ENCODE measurements at places on chromosomes 4 and X.
A peak's percentile ranks its signal among the peaks of the same experiment; 100 is the strongest.

DNA sequence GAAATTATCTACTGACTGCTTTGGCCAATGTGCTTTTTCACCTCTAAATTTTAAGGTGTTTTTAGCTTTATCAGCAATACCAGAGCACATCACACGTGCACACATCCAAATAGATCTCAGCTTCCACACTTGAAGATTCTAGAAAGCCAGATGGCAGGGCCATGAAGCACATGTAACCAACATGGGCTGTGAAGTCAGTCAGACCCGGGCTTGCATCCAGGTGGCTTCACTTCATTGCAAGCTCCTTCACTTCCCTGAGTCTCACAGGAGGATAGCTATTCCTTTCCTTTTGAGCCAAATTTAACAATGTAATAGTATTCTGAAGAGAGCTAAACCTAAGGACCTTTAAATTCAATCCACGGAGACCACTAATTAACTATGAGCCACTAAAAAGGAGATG, 86.5 kb downstream of the SH3RF1 start:
- DNase-seq: no peak

GRCh38 chr4:73725985-73726384, 14.4 kb upstream of the CXCL8 start:
- no peak for DNase-seq

- no peak for DNase-seq
These were observed 698.2 kb upstream of the AGA start for GRCh38 chr4:178140326-178140915.

- DNase-seq: no peak
These were observed 27.6 kb downstream of the INPP4B start for GRCh38 chr4:142818476-142818875.

DNA sequence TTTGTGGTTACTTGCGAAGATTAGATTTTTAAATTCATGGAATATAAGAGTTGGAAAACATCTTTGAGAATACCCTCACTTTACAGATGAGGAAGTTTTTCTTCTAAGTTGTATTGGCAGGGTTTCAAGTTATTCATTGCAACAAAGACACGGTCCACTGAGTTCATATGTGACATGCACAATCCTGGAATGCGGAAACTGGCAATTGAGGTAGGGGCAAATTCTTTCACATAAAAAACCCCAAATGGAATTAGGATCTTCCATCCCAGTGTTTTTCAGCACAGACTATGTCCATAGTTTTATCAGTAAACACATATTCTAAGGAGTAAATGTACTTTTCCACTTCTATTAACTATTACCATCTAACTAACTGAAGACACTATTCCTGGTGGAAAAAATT, 81.8 kb upstream of the NAP1L5 start:
- DNase-seq: no peak

GRCh38 chr4:152682143-152682941, 2.5 kb upstream of the TMEM154 start:
- DNase-seq: no peak

DNA sequence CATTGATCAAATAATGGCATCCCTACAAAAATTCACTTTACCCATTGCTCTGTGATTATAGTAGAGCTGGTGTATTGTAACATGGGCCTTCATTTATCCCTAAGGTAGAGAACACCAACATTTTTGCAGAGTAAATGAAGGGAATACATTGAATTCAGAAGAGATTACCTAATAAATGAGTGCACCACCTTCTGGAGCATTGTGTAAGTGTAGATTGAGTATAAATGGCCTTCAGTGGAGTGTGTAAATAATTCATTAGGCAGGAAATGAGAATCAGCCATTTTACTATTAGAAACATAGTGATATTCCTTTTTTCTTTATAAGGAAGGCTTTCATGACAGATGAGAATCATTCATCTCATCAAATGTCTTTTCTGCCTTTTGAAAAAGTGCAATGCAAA, 155.8 kb downstream of the FAM47B start:
- no peak for DNase-seq

- no peak for DNase-seq
These were observed 100.7 kb upstream of the ZDHHC15 start for GRCh38 chrX:75623535-75623934.

GRCh38 chr4:144645102-144645630, 790 bp upstream of the HHIP start:
- no peak for DNase-seq

DNA sequence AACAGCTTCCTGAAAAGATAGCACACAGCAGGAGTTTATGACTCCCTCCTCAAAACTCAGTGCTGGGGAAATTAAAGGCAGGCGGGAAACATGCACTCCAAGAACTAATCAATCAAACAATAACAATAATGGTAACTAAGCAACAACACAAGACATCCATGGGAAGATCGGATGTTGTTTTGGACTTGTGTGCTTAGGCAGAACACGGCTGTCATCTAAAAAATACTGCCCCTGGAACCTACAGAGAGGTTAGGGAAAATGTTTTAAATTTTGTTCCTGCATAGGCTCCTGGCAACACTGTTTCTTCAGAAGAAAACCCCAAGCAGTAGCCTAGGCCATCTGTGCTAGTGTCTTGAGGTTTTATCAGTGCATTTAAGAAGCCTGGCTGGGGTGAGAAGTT, 1378.2 kb downstream of the STIM2 start:
- DNase-seq: no peak

DNA sequence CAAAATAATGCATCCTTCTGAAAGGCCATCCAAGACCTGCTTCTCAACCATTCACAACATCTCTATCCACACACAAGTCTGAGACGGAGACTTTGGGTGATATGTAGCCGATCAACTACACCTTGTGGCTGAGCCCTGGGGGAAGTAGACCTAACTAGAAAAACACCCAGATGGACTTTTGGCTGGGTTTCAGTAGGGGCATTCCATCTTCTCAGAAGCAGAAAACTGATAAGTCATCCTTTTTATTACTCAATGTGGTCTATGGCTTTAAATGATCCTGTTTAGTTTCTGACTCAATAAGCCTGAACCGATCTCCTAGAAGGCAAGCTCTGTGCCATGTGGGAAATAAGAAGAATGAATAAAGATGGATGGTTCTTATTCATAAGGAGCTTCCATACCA, 82.5 kb upstream of the AFF2 start:
- DNase-seq: no peak

GRCh38 chrX:404656-405055, 17.9 kb upstream of the PPP2R3B start:
- no peak for DNase-seq

GRCh38 chrX:150536455-150537116, 31.8 kb upstream of the MTM1 start:
- DNase-seq: no peak

- no peak for DNase-seq
These were observed 2370.7 kb downstream of the PCDH7 start for GRCh38 chr4:33090910-33091309.

DNA sequence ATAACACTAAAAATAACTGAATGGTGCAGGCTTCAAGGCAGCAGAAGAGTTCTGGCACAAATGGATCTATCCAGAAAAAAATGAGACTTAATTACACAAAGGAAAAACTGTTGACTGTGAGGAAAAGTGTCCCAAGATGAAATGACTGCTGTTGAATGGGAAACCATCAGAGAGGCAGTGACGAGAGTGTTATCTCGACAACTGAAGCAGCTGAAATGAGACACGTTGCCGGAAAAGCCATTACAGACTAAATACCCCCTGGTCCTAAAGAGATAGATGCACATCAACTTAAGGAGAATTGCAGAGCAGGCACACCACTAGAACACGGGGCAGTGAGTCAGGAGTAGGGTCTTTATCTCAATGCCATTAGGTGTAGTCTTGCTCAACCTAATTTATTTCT, 277.8 kb downstream of the DMD start:
- DNase-seq: no peak

- DNase-seq: no peak
These were observed 33.5 kb upstream of the CHRNA9 start for GRCh38 chr4:40301603-40302002.

DNA sequence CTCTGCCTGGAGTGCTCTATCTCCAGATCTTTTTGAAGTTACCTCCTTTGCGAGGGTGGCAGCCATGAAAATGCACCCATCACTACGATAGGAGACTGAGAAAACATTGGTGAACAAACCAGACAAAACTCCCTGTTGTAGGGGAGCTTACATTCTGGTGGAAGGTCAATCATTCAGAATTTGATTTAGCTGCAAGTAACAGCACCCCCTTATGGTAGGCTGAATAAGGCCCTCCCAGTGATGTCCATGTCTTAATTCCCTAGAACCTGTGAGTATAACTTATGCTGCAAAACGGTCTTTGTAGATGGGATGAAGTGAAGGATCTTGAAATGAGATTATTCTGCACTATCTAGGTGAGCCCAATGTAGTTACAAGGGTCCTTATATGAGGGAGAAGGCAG, 5.6 kb upstream of the TEC start:
- DNase-seq: no peak

DNA sequence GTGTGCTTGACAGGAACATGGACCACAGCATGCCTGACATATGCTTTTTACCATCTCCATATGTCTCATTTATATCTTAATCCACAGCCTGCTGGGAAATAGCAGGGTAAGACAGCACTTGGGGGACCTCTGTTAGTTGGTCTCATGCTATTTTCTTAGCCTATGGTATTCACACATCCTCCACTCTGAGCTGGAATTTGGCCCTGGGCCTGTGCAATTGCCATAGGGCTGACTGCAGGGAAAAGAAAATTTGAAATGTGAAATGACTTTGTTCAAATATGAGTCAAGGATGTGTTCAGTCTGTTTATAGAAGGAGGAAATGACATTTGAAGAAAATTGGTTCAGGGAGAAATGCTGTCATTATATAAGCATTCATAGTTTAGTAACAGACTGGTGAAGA, 9.6 kb upstream of the MAP7D3 start:
- no peak for DNase-seq

DNA sequence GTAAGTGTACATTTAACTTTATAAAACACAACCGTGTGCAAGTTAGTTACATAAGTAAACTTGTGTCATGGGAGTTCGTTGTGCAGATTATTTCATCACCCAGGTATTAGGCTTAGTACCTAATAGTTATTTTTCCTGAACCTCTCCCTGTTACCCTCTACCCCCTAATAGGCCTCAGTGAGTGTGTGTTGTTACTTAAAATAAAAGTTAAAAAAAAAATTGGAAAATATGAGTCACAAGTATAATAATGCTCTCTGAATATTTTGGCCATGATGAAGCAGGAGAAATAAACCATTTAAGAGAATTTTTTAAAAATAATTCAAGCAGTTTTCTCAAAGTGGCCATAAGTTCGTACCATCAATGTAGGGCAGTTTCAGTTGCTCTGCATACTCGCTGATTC, 105.1 kb upstream of the GRID2 start:
- DNase-seq: no peak

GRCh38 chrX:21975812-21976211, 35.3 kb downstream of the SMS start:
- DNase-seq: no peak

GRCh38 chrX:11272290-11272689, 20.9 kb upstream of the AMELX start:
- no peak for DNase-seq

GRCh38 chrX:123464709-123465108, 268.1 kb downstream of the THOC2 start:
- no peak for DNase-seq

DNA sequence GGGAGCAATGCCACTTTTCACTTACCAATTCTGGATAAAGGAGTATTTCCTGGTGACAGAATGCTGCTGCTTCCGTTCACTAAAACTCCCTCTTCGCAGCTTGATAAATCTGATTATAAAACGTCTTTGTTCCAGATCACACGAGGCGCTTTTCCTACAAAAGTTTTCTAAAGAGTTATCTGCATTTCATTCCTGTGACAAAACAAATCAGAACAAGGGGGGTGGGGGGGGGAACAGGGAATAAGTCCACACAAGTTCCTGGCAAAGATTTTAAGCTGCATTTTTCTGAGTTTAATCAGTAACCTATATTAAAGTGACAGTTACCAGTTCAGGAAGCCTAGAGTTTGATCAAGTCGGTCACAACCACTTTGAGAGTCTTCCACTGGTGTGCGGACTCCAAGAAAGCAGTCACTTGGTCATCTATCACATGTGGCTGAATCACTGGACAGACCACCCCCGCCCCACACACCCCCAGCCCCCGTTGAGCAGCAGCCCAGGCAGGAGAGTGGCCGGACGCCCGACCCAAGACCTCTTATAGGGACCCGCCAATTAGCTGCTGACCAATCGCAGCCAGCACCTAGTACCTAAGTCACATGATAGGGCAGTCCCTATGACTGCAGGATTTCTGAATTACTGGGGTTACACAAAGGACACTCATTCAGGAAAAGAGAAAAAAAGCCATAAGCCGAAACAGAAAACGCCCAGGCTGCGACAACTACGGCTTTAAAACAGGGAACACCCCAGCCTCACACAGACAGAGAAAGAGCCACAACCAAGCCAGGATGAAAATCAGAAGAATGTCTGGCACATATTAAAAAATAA, 569.3 kb upstream of the DIPK2B start:
- DNase-seq: peak; percentile 38

DNA sequence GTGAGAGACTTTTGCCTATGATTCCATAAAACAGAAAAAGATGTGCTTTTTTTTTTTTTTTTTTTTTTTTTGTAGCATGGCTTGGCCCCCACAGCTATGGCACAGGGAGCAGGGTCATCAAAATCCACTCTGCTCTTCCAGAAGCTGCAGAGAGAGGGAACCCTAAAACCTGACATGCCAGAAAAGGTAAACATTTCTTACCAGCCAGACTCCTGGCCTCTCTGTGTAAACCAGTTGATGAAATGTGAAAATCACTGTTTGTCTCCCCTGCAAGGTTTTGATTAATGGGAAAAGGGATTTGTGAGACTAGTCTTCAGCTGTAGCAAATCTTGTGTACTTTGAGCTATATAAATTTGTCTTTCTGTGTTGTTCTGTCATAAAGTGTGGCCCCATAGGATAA, 105.9 kb downstream of the ARSJ start:
- no peak for DNase-seq

DNA sequence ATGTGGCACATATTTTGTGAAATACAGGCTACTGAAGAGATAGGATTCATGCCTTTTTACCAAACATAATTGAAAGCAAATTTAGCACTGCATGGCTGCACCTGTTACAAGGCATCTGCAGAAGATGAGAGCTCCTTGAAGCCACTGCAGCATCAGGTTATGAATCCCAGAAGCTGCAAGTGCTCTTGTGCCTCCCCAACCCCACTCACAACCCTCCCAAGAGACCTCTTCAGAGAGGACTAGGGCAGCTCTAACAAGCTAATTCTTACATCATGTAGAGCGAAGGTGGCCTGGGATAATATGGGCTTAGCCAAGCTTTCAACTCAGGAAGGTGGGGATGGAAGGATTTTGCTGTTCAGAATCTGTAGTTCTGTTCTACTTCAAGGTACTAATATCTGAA, 27.2 kb downstream of the MFAP3L start:
- DNase-seq: no peak

GRCh38 chr4:185395238-185395955, at the start of gene LRP2BP:
Gene LRP2BP (minus strand): TSS chr4:185395924. CDS start chr4:185378186, 17,738 bp downstream.
- no peak for DNase-seq

DNA sequence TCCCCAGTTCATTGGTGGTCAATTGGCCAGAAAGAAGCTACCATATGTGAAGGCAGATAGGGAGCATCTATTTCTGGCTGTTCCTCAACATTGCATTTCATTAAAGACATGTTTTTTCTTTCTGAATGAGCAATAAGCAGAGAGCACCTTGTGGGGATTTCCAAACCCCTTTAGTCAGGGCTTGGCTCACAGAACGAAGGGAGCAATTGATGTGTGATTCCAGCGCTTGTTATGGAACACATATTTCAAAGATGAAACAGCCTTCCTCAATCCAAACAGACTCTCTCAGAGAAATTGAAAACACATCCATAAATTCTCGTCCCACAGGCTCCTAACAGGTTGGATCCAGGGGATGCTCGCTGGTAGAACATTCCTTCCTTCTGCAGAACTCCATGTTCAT, 84.1 kb downstream of the CLCN4 start:
- DNase-seq: no peak
